ENCODE measurements at places on chromosomes 7 and 10.

DNA sequence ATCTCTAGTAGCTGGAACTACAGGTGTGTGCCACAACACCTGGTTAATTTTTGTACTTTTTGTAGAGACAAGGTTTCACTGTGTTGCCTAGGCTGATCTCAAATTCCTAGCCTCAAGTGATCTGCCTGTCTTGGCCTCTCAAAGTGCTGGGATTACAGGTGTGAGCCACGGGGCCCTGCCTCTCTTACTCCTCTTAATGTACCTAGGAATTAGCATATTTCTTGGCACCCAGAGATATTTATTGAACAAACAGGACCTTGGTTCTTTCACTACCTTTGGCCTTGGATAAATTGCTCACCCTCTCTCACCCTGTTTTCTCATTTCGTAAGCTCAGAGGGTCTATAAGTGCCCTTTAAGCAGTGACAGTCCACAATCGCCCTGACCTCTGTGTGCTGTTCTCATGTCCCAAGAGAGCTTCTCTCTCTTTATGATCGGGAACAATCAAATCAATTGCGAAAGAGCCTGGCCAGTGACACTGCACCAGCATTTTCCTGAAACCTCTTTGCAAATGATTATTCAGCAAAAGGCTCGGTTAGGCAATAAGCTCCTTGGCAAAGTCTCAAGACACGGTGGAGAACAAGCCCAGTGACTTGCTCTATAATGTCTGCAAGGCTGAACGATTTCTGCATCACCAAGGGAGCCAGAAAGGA lies 117.7 kb downstream of the APBB1IP start:
- DNase-seq, result no peak

GRCh38 chr7:80876894-80877414 lies 41.9 kb downstream of the SEMA3C start:
- no peak for DNase-seq

DNA sequence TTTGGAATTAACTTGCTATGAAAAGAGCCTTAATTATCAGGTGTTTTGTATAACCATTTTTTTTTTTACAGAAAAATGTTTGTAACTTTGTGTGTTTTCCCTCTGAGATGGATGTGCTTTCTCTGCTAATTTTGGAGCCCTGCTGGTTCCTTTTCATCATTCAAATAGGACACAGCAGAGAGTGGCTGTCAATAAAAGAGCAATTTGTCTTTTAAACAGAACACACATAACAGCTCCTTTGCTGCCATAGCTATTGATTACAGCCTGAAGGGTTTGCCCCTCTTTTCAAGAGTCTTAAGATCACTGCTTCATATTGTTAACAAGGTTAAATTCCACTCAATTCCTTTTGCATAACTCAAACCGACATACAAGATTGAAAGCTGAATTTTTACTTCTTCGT lies 187.2 kb upstream of the MBL2 start:
- no peak for DNase-seq

GRCh38 chr10:80412486-80412885 lies 4.1 kb downstream of the PRXL2A start:
- DNase-seq, result no peak

DNA sequence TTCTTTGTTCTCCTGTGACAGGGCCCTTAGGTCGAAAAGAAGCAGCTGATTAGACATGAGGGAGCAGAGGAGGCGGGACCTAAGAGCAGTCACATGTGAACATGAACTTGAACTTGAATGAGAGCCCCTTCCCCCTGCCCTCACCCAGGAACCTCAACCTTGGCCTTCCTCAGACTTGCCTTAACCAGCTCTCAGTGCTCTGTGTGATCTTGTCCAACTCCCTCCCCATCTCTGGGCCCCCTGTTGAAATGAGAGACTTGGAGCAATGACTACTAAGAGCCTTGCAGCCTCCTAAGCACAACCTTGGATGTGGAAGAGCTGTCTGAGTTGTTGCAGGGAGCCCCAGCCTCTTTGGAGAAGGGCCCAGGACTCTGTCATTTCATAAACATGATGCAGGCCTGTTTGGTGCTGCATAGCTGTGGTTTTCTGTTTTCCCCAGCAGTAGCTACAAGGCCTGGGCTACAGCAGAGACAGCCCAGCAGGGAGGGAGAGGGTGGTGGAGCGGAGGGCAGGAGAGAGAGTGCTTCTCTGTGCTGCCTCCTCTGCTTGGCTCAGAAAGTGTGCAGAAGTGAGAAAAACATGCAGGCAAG lies 123.9 kb upstream of the ZMIZ1 start:
- no peak for DNase-seq

DNA sequence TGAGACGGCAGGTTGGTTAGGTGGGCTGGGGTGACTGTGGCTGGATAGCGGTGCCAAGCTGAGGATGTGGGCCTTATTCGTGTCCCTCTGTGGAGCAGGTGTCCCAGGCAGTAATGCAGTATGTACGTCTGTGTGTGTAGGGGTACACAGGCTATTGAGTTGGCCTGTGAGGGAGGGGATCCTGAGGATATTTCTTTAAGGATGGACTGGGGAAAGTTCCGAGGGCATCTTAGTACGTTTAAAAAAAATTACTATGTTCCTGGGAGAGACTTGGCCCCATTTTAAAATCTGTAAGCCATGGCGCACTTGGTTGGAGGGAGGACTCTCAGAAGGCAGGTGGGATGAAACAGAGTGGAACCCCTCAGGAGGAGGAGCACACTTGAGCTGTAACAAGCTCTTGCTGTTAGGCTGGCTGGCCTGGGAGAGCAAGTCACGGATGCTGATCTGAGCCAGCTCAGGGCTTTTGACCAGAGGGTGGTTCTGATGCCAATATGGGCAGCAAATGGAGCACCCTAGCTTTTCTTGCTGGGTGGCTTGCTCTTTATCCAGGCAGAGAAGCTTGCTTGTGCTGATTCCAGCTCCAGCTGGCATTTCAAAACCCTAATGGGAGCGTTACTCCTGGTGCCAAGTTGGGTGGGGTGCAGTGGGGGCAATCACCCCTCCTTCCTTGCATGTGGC lies 765 bp downstream of the WBP1L start:
- DNase-seq, result no peak

- DNase-seq, result no peak
These were observed 34.8 kb downstream of the VKORC1L1 start for GRCh38 chr7:65907501-65908198.

GRCh38 chr7:141126107-141126506 lies 52.2 kb downstream of the TMEM178B start:
- no peak for DNase-seq

GRCh38 chr10:93999401-93999851 lies 5.7 kb downstream of the PLCE1 start:
- DNase-seq, result no peak

- no peak for DNase-seq
These were observed 551.2 kb downstream of the GALNT17 start for GRCh38 chr7:71682841-71683781.

DNA sequence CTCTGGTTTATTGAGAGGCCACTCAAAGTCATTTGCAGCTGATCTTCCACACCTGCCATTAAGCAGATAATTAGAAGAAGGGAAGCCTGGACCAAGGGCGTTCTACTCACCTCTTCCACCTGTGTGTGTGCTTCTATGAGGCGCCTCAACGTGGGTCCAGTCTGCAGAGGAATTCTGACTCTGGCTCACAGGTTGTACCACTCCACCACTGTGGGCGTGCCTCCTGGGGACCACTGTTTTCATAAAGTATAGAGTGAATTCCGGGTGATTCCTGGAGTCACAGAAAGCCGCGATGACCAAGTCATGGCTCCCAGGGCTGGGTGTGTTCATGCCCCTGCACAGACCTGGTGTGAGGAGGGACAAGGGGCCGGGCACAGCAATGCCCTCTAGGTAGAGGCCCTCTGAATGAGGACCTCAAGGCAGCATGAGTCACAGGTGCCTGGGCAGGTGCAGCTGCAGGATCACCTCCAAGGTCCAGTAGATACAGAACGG lies 408.3 kb upstream of the MGMT start:
- no peak for DNase-seq

DNA sequence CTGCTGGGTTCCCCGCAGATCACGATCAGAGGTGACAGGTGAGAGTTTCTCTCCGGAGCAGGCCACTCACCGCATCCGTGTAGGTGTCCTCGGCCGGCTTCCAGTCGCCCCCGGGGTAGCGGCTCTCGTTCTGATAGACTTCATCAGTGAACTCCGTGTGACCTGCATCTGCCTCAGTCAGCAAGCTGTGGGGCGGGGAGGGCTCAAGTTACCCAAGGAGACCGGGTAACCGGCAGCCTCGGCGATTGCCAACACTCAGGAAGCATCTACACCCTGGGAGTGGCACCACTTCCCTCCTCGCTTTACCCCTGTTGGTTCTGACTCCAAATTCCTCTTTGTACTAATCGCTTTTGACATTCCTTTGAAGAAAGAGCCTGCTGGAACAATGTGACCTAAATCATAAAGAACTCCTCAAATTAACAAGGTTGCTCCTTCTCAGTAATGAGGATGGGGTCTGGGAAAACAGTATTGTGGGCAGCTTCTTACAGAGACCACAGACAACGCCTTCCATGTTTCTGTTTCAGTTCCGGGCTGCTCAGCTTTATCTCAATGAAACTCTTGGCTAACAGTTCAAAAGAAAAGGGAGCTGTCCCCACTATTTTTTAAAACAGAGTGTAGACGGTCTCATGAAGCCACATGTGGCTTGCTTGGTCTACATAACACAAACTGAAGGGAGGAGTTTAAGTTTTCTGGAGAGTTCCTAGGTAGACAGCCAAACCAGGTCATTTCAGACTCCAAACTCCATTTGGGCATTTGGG lies 118.1 kb downstream of the MYOF start:
- DNase-seq, result no peak

DNA sequence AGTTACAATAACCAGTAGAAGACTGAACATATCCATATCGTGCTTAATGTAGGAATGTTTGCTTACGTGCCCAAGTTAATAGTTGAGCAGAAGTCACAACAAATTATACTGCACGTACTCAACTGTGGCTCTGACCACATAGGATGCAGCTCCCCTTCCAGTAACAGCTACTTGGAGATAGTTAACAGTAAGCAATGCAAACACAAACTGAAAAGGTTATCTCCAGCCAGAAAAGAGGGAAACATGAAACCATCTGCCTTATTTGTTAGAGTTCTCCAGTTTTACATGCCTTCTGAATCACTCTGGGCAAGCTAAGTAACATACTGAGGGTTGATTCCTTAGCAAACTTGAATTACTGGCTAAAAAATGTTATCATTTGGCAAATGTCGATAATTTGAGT lies 9.8 kb downstream of the DHX32 start:
- no peak for DNase-seq

Data from stimulated activated CD8-positive, alpha-beta memory T cell treated with anti-CD3 and anti-CD28 coated beads, Interleukin-4, amount 100 ng/mL, for 4 hours (primary cell).